Cardiac fibroblast (primary cell): ENCODE measurements at places on chromosomes 6 and 20.

GRCh38 chr20:62993856-62994494 is 12.8 kb downstream of the BHLHE23 start:
- DNase-seq, result no peak

- DNase-seq, result no peak
These were observed 149.7 kb upstream of the SGK1 start for GRCh38 chr6:134467620-134468019.

DNA sequence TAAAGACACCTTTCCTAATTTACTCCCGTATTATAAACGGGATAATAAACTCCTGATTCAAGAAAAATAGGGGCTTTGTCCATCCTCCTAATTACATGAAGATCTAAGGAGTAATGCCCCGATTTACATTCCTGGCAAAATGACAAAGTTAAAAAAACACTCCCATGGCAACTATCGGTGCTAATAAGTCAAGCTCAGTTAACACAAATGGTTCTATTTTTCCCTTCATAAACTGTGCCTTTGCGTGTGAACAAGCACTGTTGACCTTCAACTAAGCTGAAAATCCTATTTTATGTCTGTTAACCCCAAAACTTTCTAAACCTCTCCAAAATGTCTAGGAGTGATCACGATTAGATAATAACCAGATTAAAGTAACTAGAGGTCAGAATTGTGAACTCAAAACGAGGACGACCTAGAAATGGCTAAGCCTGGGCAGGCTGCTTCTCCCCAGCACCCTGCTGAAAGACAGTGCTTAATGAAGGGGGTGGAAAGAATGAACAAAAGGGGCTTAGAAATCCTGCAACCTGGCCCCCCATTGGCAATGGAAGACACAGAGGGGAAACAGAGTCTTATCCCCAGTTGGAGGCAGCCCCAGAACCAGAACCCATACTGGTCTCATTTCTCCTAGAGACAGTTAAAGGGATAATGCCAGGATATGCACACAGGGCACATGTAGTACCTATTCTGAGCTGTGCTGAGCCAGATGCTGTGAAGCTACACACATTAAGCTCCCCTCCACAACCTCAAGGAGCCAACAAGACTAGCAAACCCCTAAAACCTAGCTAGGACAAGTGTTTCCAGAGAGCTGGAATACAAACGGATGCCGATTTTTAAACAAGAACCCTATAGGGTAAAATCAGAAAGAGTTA is 23.0 kb downstream of the SLC23A2 start:
- no peak for DNase-seq

- no peak for DNase-seq
These were observed 16.4 kb downstream of the TAAR2 start for GRCh38 chr6:132607544-132608233.

DNA sequence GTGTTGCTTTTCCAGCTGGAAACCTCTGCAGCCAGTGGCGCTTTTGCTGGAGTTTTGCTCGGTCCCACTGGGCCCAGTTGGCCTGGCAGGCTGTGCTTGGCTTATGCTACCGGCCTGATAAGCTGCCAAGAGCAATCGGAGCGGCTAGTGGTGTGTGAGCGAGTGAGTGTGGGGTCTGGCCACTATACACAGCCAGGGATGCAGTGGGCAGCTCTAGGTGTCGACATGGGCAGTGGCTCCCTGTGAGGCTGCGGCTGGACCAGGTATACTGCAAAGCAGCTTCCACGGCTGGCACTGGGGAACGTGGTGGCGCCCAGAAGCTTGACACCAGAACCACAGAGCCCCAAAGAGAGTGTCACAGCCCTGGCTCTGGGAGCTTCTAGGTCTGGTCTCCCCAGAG is 996.5 kb downstream of the GRIK2 start:
- DNase-seq, result no peak

DNA sequence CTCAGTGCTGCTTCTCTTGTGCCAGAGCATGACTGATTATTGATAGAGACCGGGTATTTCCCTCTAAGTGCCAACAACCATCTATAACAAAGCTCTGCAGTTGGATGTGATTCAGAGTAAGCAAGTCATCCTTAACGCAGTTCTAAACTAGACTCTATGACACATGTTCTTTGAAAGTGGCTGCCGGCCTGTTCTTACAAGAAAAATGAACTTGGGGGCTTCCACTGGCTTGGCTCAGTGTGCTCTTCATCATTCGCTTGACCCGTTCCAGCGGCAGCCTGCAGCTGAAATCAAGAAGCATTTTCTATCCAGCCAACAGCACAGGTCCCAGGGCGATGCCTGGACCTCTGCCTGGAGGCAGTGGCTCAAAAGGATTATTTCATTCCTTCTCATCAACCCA is 29.8 kb downstream of the GFOD1 start:
- no peak for DNase-seq

GRCh38 chr6:70666706-70667105 is 977 bp upstream of the SMAP1 start:
- DNase-seq, result no peak

DNA sequence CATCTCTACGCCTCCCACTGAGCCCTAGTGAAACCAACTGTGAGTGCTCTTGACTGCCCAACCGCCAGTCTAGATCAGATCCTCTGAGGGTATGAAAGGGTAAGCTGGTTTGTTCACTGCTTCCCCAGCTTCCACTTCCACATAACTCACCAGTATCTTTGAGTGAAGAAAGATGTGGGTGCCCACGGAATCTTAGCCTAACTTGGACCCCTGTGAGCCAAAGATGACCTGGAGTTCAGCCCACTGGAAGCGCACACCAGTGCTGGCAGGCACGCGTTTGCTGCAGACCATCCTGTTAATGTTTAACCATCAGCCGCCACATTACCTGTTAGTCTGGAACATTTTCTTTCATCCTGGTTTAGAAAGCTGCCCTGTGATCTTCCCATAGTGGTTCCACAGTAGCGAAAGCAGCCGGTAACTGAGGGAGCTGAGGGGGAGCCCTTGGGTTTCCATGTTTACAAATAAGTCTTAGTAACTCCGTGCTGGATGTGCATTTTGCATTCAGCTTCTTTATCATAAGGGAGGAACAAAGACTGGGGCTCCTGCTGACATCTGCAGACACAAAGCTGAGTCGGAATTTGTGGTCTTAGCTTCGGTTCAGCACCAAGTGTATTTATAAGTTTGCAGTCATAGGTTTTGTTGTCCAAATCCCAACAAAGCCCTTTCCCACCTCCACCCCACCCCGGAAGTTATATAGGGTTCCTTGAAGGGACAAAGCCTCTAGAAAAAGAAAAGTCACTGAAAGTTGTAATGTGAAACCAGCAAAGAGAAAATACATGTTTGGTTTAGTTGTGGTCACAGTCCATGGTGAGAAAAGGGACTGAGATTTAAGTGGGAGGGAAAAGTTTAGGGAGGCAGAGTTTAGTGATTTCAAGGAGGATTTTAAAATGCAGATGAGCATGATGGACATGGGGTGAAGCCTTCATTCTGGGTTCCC is 71.0 kb downstream of the SSR1 start:
- DNase-seq, result no peak

- DNase-seq, result peak; percentile 91
These were observed 7.6 kb downstream of the ARFGEF2 start for GRCh38 chr20:48928832-48929725.

DNA sequence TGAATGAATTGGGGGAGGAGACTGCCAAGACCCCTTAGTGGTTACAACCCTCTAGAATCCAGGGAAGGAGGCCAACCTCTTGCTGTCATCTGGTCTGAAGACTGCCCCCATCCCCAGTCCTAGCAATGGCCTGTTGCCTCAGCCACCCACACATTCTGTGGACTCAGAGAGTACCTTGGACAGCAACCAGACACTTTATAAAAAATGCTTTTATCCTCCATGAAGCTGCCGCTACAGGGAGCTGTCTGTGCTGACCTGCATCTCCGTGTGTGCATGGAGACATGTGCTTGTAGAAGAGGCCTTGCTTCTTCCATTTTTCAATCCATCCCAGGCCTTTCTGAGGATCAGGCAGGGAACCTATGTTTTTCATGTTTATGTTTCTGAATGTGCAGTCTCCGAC is 15.2 kb downstream of the CDH22 start:
- DNase-seq, result peak; percentile 63

DNA sequence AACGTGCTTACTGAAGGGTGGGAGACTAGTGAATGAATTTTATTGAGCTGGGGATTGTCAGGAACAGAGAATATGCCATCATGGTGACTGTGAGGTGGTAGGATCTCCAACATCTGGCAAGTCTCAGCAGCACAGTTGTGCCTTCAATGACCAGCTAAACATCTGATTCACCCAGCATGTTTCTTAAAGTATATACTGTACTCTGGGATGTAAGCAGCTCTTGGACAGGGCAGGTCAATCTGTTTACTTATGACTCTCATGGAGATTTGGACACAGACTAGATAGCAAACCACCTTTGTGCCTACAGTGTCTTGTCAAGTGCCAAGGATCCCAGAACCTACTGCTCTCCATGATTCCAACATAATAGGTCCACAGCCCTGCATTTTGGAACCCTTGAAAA is 801.0 kb upstream of the CITED2 start:
- no peak for DNase-seq

- peak; percentile 89 for DNase-seq
These were observed 86.4 kb upstream of the CLDN20 start for GRCh38 chr6:155177363-155177961.

DNA sequence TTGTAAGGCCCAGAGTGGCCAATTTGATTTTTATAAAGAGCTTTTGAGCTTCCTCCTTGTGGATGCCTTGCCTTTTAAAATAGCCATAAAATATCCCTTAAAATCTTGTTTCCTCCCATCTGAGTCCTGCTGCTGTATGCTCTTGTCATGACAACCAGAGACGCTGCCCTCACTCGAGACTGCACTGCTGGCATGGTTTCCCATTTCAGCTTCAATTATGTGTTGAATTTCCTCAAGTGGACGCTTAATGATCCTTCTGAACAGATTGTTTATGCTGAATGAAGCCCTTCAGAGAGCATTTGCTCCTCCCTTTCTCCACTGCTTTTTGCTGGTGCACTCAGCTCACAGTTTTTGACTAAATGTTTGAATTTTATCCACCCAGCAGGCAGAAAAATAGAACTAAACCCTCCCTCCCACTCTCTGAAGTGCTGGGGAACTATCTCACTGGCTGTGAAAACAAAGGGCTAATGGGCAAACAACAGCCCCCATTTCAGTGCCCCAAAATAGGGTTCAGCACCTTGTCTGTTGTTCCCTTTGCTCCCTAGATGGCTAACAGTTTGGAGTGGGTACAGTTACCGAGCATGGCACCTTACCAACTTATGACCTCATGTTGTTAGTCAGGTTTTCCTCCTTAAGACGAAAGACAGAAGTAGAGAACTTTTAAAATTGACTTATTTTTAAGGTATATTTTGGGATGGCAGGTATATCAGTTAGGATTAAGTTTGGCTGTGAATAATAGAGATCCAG is 45.5 kb upstream of the RNF8 start:
- peak; percentile 56 for DNase-seq

DNA sequence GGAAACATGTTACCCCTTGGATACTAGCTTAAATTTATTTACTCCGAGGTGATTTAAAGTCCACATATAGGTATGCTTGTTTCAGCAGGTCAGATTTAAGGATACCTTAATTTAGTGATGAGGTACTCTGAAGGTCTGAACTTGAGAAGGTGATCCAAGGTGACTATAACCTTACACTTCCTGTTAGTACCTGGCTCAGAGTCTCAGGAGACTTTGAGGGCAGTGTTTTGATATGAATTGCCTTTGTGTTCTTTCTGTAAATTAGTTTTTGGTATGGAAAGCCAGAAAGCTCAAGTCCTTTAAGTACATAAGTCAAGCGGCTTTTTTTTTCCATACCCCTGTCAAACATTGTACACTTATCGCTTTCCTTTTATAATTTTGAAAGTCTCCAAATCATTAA is 489.0 kb downstream of the CDKAL1 start:
- no peak for DNase-seq

- DNase-seq, result no peak
These were observed 46.7 kb upstream of the BLCAP start for GRCh38 chr20:37574199-37574890.

GRCh38 chr20:51400051-51400926 is 142.2 kb downstream of the NFATC2 start:
- peak; percentile 23 for DNase-seq

DNA sequence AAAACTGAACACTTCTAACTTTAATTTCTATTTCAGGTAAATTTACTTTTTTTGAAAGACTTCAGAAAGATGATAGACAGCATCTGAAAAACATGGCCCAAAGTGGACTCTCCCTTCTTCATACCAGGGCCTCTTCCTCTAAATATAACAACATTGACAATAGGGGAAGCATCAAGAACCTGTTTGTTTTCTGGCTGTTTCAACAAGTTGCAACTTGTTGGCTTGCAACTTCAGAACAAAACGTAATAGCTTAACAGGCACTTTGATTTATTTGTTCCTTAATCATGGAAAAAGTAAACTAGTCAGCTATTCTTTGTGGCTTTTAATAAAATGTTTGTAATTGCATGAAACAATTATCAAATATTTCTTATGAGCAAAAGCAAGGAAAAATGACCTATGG is 34.3 kb downstream of the RGS17 start:
- DNase-seq, result no peak

GRCh38 chr6:13024616-13025015 is 303.7 kb downstream of the TBC1D7 start:
- DNase-seq, result no peak

DNA sequence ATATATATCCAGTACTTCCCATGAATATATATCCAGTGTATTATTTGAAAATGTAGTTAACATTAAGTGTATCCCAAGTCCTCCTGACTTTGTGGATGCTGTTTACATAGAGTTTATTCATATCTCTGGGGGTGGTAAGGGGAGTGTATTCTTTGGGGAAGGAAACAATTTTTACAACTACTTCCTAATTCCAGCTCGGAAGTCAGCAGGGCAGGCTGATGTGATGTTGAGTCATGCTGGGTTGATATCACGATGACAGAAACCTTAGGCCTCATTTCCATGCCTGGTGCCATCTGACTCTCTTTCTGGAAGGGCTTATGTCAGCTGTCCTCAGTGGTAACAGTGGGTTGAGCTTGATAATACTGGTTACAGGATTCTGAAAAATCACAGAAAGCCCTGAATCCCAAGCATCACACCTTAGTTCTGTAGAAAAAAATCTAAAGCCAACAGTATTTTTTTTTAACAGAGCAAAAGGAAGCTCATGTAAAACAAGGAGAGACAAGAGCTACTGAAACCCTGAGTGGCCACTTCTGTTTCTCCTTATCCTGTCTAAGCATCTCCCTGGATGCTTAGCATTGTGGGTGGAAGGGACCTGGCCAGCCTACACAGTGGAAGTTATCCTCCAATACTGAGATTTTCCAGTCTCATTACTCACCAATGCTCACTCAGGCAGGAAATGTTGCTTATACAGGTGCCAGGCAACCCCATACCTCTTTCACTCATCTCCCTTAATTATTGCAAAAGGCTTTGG is 75.2 kb upstream of the IYD start:
- peak; percentile 77 for DNase-seq

- no peak for DNase-seq
These were observed 162.2 kb downstream of the SMOC2 start for GRCh38 chr6:168603234-168603633.
